Esophagus muscularis mucosa (tissue), 4 donors: ENCODE measurements at places on chromosomes 2 and 18. TPM values are rescaled to one million over a fixed set of nuclear protein-coding genes. Genes with fewer than 3 reads are reported as not detected.

The COBLL1 gene
- total RNA-seq = 63.1 TPM

The SLC9A2 gene
- total RNA-seq = 0.06 TPM

The FAM136A gene
- total RNA-seq = 19.4 TPM

The NXPH2 gene
- not detected for total RNA-seq

The GYPC gene
- total RNA-seq = 197 TPM

The MCM6 gene
- total RNA-seq = 9.9 TPM

The IL1A gene
- not detected for total RNA-seq

The RASGRP3 gene
- 4.7 TPM for total RNA-seq

The VAPA gene
- total RNA-seq = 336 TPM

The DSC3 gene
- not detected for total RNA-seq

The NPAS2 gene
- total RNA-seq = 45.8 TPM

The CEP76 gene
- total RNA-seq = 5.0 TPM

The ALK gene
- total RNA-seq = 1.6 TPM

The NAT8 gene
- total RNA-seq = not detected

The CYP27C1 gene
- under 0.01 TPM for total RNA-seq

The ITPRID2 gene
- 98.6 TPM for total RNA-seq

The DNAJC5G gene
- not detected for total RNA-seq

The ZNF519 gene
- 3.0 TPM for total RNA-seq

The SNTG2 gene
- total RNA-seq = 3.3 TPM

The CFAP210 gene
- total RNA-seq = not detected

The ERBB4 gene
- 0.19 TPM for total RNA-seq

The GKN2 gene
- not detected for total RNA-seq

The TMEM198 gene
- total RNA-seq = 4.7 TPM

The GPR75 gene
- total RNA-seq = 3.0 TPM

The CCDC68 gene
- total RNA-seq = 2.5 TPM

The ATP5MC3 gene
- total RNA-seq = 140 TPM

The HOXD9 gene
- total RNA-seq = 0.83 TPM

The WDR35 gene
- total RNA-seq = 12.9 TPM

The UGT1A9 gene
- total RNA-seq = not detected

The ITGAV gene
- 99.0 TPM for total RNA-seq

The RNF138 gene
- total RNA-seq = 28.7 TPM

The INHA gene
- total RNA-seq = 0.75 TPM

The ERICH2 gene
- not detected for total RNA-seq

The ACVR1C gene
- 0.71 TPM for total RNA-seq

The MYL1 gene
- total RNA-seq = not detected

The MDH1 gene
- total RNA-seq = 206 TPM

The EIPR1 gene
- total RNA-seq = 15.0 TPM

The GLS gene
- total RNA-seq = 94.2 TPM

The THAP4 gene
- 39.1 TPM for total RNA-seq

The TRABD2A gene
- 3.0 TPM for total RNA-seq
